ENCODE measurements at places on chromosomes 1 and 21.

GRCh38 chr1:239816081-239816782 is 275.5 kb upstream of the FMN2 start:
- no peak for DNase-seq

DNA sequence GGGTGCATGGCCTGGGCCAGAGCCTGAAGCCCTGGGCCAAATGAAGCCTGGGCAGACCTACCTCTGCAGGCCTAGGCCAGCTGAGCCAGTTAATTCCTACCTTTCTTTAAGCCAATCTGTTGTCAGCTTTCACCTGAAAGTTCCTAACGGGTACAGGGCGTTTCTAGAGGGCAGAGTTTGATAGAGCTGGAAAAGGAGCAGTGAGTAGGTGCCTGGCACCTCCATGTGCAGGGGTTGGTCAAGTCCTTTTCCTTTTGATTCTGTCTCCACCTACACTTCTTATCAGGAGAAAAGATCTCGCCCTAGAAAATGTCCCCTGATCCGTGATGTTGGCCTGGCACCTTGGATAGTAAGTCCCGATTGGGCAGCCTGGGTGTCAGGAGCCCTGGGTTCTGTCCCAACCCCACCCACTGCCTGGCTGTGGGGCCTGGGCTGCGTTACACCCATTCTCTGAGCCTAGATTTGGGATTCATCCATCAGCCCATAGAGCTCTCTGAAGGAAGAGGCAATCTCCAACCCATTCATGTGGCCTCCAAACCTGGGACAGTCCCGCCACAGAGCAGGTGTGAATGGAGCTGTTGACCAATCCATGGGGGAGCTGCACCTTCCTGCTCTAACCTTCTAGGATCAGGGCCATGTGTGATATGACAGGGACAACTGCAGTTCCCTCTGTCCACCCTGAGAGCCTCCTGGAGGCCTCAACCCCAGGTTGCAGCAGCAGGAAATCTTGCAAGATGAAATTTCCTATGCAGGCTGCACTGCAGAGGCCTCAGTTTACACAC is 304.3 kb downstream of the MATN1 start:
- DNase-seq, result no peak

DNA sequence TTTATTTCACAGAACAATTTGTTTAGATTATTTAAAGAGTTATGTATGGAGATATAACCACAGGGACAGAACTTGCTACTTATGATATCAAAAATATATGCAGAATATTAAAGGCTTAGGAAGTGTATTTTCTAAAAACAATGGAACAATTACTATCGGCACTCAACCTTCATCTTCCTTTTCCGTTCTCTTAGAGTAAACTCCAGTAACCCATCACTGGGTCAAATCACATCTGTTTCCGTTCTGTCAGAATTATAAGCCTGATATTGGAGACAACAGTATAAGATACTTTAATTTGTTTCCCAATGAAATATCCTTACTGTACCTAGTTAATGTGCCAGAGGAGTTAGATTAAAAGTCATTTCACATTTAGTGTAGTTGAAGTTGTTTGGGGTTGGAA is 32.2 kb downstream of the DTL start:
- DNase-seq, result no peak

DNA sequence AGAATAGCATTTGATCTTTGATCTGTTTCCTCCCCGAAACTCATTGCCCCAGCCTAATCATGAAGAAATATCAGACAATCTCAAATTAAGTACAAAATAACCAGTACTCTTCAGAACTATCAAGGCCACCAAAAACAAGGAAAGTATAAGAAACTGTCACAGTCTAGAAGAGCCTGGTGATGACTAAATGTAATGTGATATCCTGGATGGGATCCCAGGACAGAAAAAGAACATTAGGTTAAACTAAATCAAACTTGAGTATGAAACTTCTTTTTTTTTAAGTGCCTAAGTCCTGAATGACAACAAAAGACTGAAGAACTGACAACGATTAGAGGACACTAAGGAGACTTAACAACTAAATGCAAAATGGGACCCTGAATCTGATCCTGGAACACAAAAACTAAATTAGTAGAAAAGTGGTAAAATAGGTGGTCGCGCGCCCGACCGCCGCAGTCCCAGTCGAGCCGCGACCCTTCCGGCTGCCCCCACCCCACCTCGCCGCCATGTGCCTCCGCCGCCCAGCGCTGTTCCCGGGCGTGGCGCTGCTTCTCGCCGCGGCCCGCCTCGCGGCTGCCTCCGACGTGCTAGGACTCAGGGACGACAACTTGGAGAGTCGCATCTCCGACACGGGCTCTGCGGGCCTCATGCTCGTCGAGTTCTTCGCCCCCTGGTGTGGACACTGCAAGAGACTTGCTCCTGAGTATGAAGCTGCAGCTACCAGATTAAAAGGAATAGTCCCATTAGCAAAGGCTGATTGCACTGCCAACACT is 5.5 kb upstream of the PRKAB2 start:
- DNase-seq, result no peak

DNA sequence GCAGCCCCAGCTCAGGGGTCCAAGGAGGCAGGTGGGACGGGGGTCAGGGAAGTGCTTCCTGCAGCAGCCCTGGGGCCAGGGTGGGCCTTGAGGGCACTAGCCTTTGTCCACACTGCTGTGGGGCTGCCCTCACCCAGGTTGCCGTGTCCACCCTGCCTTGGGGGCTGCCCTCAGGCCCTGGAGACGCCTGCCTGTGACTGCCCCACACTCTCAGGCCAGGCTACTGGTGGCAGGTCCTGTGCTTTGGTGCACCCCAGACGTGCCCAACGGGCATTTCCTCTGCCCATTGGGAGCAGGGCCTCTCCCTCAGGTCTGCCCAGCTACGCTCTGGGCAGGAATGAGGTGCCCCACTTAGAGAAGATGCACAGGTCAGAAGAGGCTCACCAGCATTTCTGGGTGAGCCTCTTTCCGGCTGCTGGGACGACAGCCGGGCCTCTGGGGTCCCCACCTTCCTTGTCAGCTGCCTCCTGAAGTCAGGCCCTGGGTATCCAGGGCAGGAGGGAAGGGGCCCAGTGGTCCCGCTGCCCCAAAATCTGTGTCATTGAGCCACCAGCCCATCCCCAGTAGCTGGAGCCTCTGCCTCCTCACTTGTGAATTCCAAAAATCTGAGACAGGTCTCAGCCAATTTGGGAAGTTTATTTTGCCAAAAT is 2.7 kb upstream of the MMEL1 start:
- no peak for DNase-seq

- DNase-seq, result no peak
These were observed 138.6 kb upstream of the JUN start for GRCh38 chr1:58922302-58923089.

DNA sequence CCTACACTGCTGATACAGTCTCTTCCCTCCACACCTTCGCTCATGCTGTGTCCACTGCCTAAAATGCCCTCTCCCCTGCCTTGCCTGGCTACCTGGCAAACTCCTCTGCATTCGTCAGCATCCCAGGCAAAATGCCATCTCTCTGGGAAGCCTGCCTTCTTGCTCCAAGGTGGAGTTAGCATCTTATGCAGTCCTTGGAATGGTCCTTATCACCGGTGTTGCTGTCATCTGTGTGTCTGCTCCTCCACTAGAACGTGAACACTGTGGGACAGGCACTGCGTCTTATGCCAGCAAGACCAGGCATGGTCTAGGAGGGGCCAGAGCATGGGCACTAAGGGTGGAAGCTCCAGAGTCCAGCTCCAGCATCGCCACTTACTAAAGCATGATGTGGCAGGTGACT is 211.8 kb downstream of the MATN1 start:
- no peak for DNase-seq

GRCh38 chr1:68485431-68486022 is 11.4 kb downstream of the DEPDC1 start:
- no peak for DNase-seq

GRCh38 chr1:217331698-217332097 is 299.2 kb downstream of the GPATCH2 start:
- DNase-seq, result no peak

DNA sequence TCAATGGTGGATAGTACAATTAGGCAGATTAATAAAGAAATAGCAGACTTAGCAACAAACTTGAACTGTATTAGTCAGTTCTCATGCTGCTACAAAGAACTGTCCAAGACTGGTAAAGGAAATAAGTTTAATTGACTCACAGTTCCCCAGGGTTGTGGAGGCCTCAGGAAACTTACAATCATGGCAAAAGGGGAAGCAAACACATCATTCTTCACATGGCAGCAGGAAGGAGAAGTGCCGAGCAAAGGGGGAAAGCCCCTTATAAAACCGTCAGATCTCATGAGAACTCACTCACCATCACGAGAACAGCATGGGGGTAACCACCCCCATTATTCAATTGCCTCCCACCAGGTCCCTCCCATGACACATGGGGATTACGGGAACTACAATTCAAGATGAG is 27.1 kb upstream of the PDE4B start:
- DNase-seq, result no peak

DNA sequence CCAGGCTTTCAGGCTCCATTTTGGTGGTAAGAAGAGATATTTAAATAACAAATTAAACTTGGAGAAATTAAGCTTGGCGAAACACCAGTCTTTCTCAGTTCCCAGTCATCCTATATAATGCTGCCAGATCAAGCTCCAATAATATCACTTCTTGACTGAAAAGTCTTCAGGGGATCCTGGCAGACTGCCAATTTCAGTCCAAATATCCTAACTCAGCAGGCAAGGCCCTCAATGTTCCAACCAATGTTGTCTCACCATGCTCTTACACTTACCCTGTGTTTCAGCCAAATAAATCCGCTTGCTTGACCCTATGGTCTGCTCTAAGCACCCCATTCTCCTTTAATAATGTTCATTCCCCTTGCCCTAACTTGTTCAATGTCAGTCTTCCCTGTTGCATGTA is 39.9 kb upstream of the BCL10 start:
- no peak for DNase-seq

DNA sequence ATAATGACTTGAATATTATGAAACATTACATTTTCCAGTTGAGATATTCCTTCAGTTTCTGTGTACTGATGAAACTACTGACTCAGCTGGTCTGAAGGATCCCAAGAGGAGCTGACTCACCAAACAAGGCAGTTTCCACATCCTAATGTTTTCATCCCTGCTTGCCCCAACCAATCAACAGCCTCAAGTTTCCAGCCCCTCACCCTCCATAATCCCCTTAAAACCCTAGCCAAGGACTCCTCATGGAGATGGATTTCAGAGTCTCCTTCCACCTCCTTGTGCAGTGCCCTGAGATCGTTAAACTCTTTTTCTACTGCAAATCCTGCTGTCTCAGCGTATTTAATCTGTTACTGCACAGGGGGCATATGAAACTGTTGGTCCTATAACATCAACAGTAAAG is 83.1 kb upstream of the HAO2 start:
- no peak for DNase-seq

GRCh38 chr21:25341981-25342380 is 265.3 kb downstream of the MRPL39 start:
- no peak for DNase-seq

GRCh38 chr1:109728870-109729269 is 12.0 kb downstream of the GSTM3 start:
- DNase-seq, result no peak

DNA sequence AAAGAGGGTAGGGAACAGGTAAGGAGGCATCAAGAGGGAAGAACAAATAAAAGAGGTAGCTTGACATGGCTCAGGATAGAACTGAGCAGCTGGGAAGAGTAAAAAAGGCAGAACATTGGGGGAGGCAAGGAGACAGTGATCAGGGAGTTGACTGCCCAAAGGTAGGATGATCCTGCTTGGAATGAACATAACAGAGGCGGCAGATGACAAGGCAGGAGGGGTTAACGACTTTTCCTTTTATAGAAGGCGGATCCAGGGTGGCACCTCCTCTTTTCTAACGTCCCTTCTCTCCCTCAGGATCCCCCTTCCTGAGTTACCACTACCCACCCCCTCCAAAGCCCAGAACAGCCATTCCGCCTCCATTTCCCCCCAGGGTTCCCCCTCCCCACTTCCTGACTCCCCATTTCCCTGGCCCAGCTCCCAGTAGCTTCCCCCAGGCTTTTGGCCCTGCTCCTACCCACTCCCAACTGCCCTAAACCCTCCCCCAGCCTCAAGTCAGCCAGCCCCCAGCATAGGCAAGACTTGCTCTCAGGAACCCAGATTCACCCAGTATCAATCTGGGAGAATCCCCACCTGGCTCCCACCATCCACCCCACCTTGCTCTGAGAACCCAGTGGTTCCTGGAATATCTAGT is 769 bp upstream of the ADAMTS4 start:
- no peak for DNase-seq

GRCh38 chr1:97159342-97159741 is 437.8 kb downstream of the PTBP2 start:
- DNase-seq, result no peak

- DNase-seq, result no peak
These were observed 93.2 kb downstream of the TBX19 start for GRCh38 chr1:168373869-168374268.

DNA sequence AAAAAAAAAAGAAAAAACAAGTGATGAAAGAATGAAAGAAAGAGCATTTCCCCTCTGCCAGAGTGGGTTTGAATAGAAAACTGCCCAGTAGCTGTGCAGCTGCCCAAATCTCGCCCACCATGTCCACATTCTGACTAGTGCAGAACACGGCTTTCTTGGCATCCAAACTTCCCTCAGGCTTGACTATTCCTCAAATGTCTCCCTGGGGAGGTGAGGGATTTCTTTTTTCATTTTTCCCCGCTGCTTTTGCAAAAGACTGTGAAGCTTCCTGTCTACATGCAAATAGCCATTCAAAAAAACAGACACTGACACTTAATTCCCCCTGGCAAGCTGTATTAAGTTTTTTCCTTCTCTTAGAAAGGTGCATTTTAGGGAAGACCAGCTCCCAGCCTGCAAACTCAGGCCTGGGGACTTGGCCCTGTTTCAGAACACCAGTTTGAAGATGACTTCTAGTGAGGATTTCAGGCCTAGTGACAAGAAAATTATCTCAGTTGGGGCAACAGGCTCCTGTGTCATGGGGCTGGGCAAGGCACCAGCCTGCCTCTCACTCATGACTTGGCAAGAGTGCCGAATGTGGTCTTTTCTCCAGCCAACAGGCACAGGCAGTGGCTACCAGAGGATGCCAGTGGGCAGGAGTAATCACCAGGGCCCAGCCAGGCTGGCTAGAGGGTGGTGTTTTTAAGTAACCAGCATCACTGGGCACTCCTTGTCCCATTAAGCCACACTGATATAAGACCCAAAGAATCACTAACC is 178.1 kb upstream of the NFIA start:
- DNase-seq, result no peak

DNA sequence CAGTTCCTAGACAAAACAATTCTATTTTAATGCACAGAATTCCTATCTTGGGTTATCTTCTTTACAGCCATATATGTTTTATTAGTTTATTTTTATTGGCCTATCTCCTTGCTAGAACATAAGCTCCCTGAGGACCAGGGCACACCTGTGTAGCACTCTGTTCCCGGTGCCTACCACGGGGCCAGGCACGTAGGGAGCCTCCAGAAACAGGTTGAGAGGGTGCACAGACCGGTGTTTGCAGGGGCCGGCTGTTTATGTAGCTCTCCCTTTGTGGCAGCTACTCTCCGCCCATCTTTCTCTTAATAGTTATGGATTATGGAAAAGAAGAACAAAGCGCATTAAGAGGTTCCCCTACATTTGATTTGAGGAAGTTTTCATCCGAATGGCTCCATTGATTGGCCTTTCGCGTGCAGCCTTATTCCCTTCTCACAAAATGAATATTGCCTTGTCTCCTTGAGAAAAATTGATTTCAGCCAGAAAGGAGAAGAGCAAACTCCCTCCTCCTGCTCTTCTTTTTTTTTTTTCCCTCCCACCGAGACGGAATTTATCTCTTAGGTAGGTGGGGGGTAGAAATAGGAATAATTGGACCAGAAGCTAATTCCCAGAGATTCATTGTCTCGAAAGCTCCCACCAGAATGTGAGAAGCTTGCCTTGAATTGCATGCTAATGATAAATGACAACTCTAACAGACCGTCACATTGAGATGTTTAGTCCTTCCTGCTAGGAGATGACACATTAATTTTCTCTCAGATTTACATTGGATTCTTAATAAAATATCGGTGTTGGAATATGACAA is 447.4 kb downstream of the CAMTA1 start:
- no peak for DNase-seq
